ENCODE measurements at places on chromosomes 6 and 20. TPM values are rescaled to one million over a fixed set of nuclear protein-coding genes. Genes with fewer than 3 reads are reported as not detected.

DNA sequence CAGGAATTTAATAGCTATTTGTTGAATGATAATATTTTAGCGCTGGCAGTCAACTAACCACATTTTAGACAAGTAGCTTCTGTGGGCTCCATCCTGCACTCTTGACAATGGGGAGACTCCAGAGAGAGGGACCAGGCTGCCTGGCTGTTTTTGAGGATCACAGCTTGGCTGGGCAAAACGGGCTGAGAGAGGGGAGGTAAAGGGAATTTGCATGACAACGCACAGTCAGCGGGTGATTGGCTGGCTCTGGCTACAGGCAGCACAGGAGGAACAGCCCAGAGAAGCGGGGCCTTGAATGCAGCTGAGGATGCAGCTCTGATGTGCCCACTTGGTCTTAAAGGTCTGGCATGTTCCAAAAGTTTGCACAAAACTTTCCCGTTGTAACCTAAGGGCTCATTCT, 41.2 kb downstream of the LRFN2 start:
- no peaks in the 10 kb centered on the region for H3K36me3 ChIP-seq
- H3K27ac ChIP-seq: no peak overlapping the region
- H3K4me1 ChIP-seq: no peaks in the 10 kb centered on the region
- no peak overlapping the region for H3K4me3 ChIP-seq
- H3K27me3 ChIP-seq: no peaks in the 10 kb centered on the region
- no peak for DNase-seq

DNA sequence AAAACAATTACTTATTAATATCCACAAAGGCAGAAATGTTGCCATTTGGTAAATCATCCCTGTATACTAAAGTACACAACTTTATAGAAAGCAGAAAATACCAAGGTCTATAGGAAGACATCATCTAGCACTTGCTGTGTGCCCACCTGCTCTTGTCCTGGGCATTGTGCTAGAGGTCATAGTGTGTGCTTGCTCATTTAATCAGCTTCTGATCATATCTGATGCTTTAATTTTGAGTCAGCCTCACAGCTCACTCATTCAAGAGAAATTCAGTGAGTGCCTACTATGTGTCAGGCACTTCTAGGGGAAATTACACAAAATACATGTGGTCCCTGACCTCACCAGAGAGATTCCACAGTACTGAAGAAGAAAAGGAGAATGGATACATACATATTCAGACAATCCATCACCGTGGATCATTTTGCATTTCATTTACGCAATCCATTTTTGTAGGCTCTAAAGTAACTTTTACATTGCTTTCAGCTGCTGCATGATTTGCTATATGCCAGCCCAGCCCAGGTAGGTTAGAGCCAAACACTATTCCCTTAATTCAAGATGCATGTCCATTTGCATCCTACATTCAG, 167.9 kb upstream of the MCHR2 start:
- DNase-seq: no peak
- H3K36me3 ChIP-seq: no peaks in the 10 kb centered on the region
- no peaks in the 10 kb centered on the region for H3K4me1 ChIP-seq
- no peaks in the 10 kb centered on the region for H3K27me3 ChIP-seq

DNA sequence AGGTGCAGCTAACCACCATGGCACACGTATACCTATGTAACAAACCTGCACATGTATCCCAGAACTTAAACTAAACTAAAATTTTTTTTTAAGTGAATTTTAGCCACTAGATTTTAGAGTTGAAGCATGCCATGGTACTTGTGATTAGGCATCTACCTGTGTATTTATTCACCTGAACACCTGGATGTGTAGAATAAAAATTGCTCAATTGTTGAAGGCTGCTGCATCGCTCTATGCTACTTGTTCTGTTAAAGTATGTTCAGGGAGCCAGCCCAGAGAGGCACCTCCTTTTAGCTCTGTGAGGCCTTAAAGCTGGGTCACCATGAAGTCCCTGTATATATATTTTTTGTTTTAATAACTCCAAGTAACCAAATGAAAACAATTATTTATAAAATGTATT, 28.3 kb downstream of the SLC22A3 start:
- H3K4me3 ChIP-seq: no peak overlapping the region
- H3K27me3 ChIP-seq: no peaks in the 10 kb centered on the region
- no peak overlapping the region for H3K27ac ChIP-seq
- H3K4me1 ChIP-seq: no peaks in the 10 kb centered on the region
- no peak for DNase-seq

DNA sequence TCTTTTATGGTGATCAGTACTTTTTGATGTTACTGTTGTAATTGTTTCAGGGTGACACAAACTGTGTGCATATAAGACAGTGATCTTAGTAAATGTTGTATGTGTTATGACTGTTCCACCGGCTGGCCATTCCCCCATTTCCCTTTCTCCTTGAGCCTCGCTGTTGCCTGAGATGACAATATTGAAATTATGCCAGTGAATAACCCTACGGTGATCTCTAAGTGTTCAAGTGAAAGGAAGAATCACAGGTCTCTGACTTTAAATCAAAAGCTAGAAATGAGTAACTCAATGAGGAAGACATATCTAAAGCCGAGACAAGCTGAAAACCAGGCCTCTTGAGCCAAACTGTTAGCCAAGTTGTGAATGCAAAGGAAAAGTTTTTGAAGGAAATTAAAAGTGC, 32.3 kb downstream of the TULP4 start:
- H3K4me1 ChIP-seq: no peaks in the 10 kb centered on the region
- DNase-seq: no peak
- no peak overlapping the region for H3K4me3 ChIP-seq
- H3K27ac ChIP-seq: no peak overlapping the region

The NR2E1 gene
- not detected for total RNA-seq

The ECT2L gene
- total RNA-seq: 3.1 TPM

DNA sequence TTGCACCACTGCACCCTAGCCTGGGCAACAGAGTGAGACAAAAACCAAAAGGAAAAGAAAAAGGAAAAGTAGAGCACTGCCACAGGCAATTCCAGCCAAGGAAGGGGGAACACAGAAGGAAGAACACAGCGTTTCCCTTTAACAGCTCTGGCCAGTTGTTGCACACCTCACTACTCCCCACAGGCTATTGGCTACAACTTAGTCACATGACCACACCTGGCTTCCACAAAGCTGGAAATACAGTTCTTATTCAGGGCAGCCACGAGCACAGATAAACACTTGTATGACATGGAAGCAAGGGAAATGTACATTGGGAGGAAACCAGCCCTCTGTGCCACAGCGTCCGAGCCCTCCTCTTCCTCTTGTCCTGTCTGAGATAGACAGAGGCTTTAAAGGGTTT, 249.0 kb upstream of the JARID2 start:
- no peak overlapping the region for H3K4me3 ChIP-seq
- DNase-seq: no peak

DNA sequence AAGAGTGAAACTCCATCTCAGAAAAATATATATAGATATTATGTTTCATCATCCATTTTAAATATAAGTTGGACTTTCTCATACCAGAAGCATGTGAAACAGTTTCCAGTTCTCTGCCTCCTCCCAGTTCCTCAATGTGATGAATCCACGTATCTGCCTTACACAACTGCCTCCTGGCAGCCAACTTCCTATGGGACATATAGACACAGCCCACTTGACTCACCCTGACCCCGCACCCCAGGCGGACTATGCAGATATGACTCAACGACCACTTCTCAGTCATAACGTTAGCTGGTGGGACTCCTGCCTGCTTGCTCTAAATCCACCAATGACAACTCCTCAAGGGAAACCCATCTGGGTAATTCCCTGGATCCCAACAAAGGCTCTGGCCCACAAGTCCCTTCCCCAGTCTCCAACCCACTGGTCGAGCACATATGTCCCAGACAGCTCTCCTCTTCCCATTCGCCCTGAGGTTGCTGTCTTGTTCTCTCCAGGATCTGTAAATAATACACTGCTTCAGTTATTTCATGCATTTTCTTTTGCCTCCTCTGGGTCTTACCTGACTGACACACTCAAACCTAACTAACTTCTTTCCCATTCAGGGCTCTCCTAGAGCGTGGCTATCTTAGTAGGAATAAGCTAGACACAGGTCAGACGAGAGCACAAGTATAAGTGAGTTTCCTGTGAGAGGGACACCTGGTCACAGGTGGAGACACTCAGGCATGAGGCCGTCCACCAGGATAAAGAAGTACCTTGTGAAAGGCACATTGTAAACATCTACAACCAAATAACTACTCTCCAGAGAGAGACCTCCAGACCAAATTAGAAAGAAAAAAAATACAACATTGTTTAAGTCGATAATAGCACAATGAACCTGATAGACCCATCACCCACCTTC, 548.5 kb downstream of the CD83 start:
- no peaks in the 10 kb centered on the region for H3K27me3 ChIP-seq
- no peaks in the 10 kb centered on the region for H3K36me3 ChIP-seq
- no peak overlapping the region for H3K4me3 ChIP-seq
- DNase-seq: no peak
- peak overlapping the region; percentile 21 for H3K27ac ChIP-seq

The RSPO4 gene
- 6.1 TPM for total RNA-seq

DNA sequence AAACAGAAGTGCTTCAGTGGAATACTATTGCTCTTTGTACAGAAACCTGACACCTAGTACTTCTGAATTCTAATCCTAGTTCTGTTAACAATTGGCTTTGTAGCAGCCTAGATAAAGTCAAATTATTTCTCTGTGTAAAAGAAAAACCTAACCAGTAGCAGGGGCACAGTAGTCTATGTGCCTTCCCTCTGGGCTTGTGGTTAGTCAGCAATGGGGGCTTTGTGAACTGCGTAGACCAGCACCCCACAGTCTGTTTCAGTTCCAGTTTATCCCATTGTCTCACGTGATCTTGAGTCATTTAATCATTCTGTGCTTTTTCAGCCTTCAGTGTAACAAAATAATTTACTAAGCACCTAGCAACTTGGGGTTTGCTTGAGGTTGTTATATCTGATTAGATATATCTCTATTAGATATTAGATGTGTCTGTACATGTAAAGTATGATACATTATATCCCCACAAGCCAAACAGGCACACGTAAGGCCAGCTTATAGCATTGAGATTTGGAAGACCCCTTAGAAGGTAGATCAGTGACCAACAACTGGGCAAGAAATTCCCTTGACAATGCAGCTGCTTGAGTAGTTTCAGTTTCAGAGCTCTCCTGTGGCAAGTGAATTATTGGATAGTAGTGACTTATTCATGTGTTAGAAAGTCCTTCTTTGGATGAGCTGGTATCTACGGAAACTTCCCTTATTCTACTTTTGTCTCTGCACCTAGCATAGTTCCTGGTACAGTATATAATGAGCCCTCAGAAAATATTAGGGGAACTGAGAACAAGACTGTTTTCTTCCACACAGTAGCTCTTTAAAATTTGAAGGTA, 27.9 kb upstream of the CCR6 start:
- H3K36me3 ChIP-seq: no peaks in the 10 kb centered on the region
- no peaks in the 10 kb centered on the region for H3K4me1 ChIP-seq
- no peak overlapping the region for H3K4me3 ChIP-seq
- peaks cover 6% of the 10 kb centered on the region for H3K27me3 ChIP-seq
- H3K27ac ChIP-seq: peak overlapping the region; percentile 63

GRCh38 chr20:47209982-47210381, 146.5 kb downstream of the ZMYND8 start:
- DNase-seq: no peak
- no peak overlapping the region for H3K27ac ChIP-seq
- no peak overlapping the region for H3K4me3 ChIP-seq
- no peaks in the 10 kb centered on the region for H3K4me1 ChIP-seq

DNA sequence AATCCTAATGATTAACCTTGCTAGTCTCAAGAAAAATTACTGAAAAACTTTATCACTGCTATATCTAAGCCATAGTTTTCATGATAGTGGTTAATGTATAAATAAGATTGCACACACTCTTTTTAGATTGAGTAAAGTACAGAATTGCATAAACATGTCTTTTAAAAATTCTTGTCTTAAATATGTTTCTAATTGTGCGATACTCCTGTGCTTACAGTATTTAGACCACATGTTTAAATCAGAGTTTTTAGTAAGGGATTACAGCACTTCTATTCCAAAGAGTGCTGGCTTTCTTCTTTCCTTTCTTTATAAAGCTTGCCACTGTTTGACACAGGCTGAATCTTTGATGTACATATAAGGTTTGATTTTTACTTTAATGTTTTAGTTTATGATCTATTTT, 36.8 kb upstream of the RGS17 start:
- no peaks in the 10 kb centered on the region for H3K4me1 ChIP-seq
- H3K27me3 ChIP-seq: no peaks in the 10 kb centered on the region
- H3K36me3 ChIP-seq: no peaks in the 10 kb centered on the region
- no peak for DNase-seq
- H3K27ac ChIP-seq: no peak overlapping the region

GRCh38 chr6:5766260-5766659, 240.5 kb downstream of the NRN1 start:
- no peaks in the 10 kb centered on the region for H3K36me3 ChIP-seq
- no peak for DNase-seq
- no peak overlapping the region for H3K27ac ChIP-seq
- H3K4me3 ChIP-seq: no peak overlapping the region
- H3K27me3 ChIP-seq: no peaks in the 10 kb centered on the region
- H3K4me1 ChIP-seq: peaks cover 5% of the 10 kb centered on the region

DNA sequence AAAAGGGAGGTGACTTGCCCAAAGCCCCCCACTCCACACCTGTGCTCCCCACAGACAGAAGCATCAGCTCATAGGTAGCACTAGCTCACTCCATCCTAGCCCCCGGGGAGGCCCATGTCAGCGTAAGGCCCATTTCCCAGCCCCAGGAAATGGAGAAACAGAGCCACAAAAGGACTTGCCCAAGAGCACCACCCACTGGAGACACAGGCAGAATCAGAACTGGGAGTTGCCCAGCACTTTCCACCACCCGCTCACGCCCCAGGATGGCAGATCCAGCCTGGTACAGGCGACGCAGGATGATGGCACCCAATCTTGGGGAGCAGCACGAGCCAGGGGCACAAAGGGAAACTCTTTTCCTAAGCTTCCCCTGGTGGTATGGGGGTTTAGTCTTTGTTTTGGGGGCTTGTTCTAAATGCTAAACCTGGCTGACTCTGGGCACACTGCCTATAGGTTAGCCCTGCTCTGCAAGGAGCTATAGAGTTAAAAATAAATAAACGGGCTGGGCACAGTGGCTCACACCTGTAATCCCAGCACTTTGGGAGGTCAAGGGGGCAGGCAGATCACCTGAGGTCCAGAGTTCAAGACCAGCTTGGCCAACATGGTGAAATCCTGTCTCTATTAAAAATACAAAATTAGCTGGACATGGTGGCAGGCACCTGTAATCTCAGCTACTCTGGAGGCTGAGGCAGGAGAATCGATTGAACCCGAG, 11.8 kb downstream of the C20orf203 start:
- no peaks in the 10 kb centered on the region for H3K4me1 ChIP-seq
- H3K36me3 ChIP-seq: no peaks in the 10 kb centered on the region
- DNase-seq: peak; percentile 20
- H3K27me3 ChIP-seq: no peaks in the 10 kb centered on the region

- no peak overlapping the region for H3K27ac ChIP-seq
- no peaks in the 10 kb centered on the region for H3K36me3 ChIP-seq
- H3K4me1 ChIP-seq: no peaks in the 10 kb centered on the region
- no peaks in the 10 kb centered on the region for H3K27me3 ChIP-seq
These were observed 442.7 kb upstream of the HS3ST5 start for GRCh38 chr6:114785235-114786127.

GRCh38 chr6:158312672-158313397, 570 bp downstream of the TULP4 start:
- no peak for DNase-seq
- no peaks in the 10 kb centered on the region for H3K27me3 ChIP-seq
- no peak overlapping the region for H3K27ac ChIP-seq
- peaks cover 6% of the 10 kb centered on the region for H3K4me1 ChIP-seq
- peaks cover 28% of the 10 kb centered on the region for H3K36me3 ChIP-seq
- H3K4me3 ChIP-seq: no peak overlapping the region

- DNase-seq: peak; percentile 16
- H3K4me3 ChIP-seq: no peak overlapping the region
- no peaks in the 10 kb centered on the region for H3K27me3 ChIP-seq
- no peaks in the 10 kb centered on the region for H3K4me1 ChIP-seq
- H3K36me3 ChIP-seq: no peaks in the 10 kb centered on the region
- no peak overlapping the region for H3K27ac ChIP-seq
These were observed 175.6 kb downstream of the RNF144B start for GRCh38 chr6:18562726-18563125.
